ENCODE measurements at places on chromosomes 5 and 9.

GRCh38 chr9:27460226-27461023 is 63.7 kb upstream of the IFNK start:
- ATAC-seq, result no peak

DNA sequence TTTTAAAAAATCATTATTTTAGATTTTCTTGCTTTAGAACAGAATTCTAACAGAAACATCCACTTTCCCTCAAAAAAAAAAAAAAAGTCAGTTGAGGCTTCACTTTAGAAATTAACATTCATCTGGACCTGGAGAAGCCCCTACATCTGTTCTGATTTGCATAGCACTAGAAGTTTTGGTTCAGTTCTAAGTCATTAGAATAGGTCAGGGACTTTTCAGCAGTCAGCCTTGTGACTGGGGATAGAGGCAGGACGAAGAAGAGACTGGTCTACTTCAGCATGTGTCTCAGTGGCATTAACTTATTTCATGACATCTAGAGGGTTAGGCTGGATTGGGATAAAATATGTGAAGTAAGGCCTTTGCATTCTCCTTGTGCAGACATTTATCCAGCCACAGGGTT is 215.8 kb upstream of the DAB2 start:
- ATAC-seq, result no peak

DNA sequence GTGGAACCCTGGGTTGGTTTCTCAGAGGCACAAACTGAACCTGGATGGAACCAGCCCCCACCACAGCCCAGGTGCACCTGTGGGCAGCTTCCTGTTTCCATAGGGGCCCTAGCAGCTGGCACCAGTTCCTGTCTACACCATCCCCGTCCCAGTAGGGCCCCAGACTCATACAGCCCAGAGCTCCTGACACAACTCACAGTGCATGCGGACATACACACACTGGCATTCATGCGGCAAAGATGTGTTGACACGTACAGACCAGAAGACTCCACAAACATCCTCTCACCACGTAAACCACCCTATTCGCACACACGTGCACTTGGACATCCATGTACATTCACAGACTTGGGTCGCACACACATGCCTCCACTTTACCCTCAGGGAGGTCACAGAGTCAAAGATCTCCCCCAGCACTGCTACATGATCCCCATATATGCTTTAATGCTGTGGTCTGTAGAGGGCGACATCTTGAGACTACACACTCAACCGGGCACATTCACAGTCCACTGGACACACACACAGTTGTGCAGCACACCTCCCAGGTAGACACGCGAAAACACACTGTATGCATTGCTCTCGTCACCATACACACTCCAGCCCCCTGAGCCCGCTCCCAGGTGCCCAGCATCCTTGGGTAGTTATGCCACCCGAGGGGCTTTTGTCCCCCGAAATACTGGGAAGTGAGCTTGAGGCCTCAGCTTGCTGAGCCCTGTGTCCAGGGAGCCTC is 22.4 kb downstream of the CXXC5 start:
- ATAC-seq, result no peak

DNA sequence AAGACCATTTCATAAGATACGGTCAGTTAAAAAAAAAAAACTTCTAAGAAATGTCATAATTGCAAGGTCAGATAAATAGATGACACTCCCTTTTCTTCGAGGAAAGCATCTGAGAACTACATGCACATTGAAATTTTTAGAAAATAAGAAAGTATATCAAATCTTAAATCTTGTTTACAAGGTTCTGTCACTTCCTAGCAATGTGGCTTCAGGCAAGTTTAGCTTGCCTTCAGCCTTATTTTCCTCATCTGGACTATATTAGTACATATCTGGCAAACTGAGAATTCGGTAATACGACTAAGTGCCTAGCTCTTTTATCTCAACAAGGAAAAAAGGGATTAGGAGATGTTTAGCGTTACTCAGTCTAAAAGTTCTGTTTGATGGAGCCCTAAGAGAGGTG is 32.5 kb upstream of the OR2K2 start:
- no peak for ATAC-seq

- no peak for ATAC-seq
These were observed 20.9 kb downstream of the TRAF2 start for GRCh38 chr9:136907011-136907914.

GRCh38 chr5:124952566-124952965 is 206.1 kb upstream of the ZNF608 start:
- ATAC-seq, result no peak

GRCh38 chr9:114088571-114089170 is 10.4 kb downstream of the KIF12 start:
- ATAC-seq, result no peak

DNA sequence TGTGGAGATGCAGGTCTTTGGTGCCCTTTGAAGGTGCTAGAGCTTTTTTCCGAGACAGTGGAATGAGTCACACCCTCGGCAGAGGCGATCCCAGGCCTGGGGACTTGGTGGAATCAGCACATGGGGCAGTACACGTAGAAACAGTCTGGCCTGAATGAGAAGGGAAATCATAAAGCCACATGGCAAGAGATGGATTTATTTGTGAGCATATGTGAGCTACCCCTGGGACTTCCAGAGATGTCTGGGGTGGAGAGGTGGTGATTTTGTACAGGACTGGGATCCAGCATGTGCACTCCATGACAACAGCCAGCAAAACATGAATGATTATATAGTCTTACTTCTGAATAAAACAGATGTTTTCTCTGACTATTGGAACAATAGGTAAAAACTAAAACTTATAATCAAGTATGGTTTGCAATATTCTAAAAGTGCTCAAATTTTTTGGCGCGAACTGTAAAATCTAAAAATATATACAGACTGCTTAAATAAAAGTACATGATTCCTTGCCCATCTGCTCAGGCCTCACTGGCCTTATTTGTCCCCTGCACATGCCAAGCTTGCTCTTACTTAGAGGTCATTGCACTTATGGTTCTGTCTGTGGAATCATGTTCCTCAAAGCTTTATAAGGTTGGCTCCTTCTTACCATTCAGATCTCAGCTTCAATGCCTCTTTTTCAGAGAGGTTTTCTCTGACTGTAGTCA is 54.7 kb upstream of the SMARCA2 start:
- ATAC-seq, result no peak

DNA sequence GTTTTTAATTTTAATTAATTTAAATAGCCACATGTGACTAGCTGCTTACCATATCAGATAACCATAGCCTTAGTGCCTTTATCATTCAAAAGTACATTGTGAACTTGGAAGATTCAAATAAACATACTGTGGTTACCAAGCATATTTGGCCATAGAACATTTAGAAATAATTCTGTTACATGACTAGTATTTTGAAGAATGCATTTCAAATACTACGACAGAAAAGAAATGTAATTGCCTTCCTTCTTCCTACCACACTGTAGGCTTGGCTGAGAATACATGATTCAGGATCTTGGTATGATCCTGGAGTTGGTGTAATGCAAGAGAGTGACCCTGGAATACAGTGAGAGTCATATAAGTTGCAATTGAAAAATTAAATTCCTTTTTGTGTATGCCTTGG is 109.7 kb upstream of the PCA3 start:
- no peak for ATAC-seq

DNA sequence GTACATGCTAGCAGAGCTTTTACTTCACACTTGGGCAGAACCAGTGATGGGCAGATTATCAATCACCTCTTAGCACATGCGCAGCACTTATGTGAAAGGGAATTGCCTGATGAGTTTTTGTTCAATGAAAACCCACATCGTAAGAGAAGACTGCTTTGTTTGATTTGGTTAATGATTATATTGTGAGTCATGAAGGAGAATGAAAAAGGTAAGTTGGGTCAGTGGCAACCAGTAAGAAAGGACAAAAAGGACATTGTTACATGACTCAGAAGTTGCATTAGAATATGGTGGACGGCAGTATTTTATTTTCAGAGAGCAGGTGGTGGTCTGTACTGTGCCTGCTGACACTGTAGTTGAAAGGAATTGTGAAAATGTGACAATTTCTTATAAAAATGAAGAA is 127.4 kb downstream of the AOPEP start:
- peak; percentile 52 for ATAC-seq

DNA sequence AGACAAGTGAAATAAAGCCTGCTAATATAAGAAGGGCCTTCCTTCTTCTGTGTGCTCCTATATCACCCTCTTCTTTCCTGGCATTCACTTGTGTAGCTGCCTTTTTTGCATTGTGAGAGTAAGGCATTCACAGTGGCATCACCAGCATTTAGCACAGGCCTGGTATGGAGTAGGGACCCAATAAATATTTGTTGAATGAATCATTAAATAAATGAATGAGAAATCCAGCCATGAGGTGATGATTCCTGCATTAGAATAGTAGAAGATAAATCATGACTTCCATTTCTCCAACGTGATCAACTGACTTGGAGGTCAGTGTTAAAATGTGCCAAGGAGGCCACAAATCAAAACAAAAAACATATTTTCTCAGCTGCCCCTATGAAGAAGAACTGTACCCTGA is 3.9 kb downstream of the PLPPR1 start:
- ATAC-seq, result no peak

GRCh38 chr9:133374612-133375115 is 1.2 kb downstream of the SURF4 start:
- ATAC-seq, result peak; percentile 5

DNA sequence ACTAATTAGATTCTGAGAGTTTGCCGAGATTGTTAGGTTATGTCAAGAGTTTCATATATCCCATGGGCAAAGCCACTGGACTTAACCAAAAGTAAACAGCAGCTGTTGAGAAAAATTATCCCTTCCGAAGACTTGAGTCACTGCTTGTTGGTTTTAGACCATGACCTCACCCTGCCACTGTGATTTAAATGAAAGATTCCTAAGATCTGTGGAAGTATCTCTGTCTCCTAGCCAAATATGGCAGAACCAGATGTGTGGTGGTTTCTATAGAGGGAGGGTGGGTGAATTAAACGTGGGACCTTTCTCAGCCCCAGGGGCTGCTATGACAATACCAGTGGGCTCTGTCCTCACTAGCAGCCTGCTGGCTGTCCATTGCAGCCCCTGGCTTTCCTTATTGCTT is 19.3 kb downstream of the DMRT3 start:
- ATAC-seq, result peak; percentile 47

DNA sequence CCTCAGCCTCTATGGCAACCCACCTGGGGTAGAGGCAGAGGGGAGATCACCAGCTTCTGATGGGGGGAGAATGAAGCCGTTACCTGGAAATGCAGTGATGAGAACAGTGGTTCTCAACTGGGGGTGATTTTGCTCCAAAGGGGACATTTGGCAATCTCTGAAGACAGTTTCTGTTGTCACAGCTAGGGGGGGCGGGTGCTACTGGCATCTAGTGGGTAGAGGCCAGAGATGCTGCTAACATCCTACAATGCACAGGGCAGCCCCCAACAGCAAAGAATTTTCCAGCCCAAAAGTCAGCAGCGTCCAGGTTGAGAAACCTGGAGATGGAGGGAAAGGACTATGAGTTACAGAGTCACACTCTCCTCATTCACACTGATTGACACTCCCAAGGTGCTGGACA is 84.5 kb downstream of the FGF1 start:
- no peak for ATAC-seq

DNA sequence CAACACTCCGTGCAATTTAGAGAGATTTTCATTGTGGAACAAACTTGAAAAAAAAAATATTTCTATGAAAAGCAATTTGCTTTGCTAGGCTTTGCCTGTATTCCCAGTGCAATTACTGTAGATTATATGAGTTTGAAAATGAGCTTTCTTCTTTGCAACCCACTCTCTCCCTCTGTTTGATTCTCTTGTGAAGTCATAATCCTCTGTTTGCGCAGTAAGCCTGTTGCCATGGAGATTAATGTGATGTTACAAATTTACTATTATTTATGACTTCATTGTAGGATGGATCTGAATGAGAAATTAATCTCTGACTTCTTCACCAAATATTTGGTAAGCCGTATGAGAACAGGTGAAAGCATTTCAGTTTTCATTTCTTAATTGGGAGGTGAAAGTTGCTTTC is 320.3 kb downstream of the SPATA31D1 start:
- ATAC-seq, result no peak

GRCh38 chr5:178583279-178583678 is 6.9 kb downstream of the COL23A1 start:
- no peak for ATAC-seq

GRCh38 chr5:131659290-131659689 is 24.3 kb upstream of the RAPGEF6 start:
- ATAC-seq, result peak; percentile 24

GRCh38 chr5:140630292-140631035 is 2.5 kb downstream of the CD14 start:
- no peak for ATAC-seq

DNA sequence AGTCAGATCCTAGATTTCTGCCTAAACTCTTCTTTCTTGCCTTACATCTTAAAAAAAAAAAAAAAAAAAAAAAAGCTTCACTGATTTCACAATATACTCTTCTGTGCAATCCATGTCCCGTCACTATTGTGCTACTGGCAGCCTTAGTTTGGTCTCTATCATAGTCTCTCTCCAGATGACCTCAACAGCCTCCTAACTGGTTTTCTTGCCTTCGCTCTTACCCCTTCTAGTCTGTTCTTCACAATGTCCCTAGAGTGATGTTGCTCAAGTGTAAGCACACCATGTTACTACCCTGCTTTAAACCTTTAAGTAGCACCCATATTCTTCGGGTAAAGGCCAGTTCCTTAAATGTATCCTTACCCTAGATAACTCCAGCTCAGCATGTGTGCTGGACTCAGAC is 25.8 kb downstream of the CD180 start:
- ATAC-seq, result no peak

DNA sequence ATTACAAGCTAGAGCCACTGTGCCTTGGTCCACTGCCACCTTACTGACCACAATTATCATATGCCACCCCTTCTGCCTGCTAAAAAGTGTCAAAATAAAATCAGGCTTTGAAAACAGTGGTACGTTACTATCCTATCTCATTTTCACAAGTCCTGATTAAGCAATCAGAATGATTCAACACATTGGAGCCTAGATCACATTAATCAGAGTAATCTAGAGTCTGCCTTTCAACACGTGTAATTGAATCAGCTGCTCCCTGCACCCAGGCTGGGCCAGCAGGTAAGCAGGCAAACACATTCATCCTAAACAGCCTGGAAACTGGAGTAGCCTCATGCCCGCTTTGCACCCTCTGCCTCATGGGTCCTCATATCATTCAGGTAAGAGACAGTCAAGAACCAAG is 186.2 kb downstream of the DCP2 start:
- ATAC-seq, result peak; percentile 39

DNA sequence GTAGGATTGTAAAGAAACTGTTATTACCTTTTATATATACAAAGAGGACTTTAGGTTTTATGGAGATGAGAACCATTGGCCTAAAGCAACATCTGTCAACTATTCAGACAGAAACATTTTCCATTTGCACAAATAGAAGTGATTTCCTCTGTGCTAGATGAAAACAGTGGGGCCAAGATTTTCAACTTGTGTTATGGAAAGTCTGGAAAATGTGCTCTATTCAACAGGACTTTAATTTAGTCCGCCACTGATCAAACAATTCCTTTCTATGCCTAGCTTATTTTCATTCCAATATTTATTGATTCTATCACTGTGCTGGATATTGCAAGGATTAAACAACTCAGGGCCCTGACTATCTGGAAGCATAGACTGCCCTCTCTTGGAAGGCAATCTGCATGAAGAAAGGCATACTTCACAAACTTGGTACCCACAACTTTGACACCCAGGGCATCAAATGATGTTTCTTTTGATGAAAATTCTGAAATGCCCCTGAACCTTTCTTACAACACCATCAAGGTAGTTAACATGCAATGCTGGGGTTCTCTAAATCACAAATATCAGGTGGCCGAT is 126.6 kb upstream of the HMHB1 start:
- no peak for ATAC-seq

- no peak for ATAC-seq
These were observed 18.3 kb upstream of the CD180 start for GRCh38 chr5:67214707-67215447.

- ATAC-seq, result no peak
These were observed 14.4 kb upstream of the ZFR start for GRCh38 chr5:32458880-32459495.

- no peak for ATAC-seq
These were observed 806.2 kb upstream of the WWC1 start for GRCh38 chr5:167485061-167485774.
